ENCODE measurements at places on chromosomes 2 and 18. TPM values are rescaled to one million over a fixed set of nuclear protein-coding genes. Genes with fewer than 3 reads are reported as not detected.
A peak's percentile ranks its signal among the peaks of the same experiment; 100 is the strongest.

Gene EFHD1
- 14.5 TPM for total RNA-seq

- DNase-seq: no peak
- no peaks in the 10 kb centered on the region for H3K4me1 ChIP-seq
- H3K27me3 ChIP-seq: no peaks in the 10 kb centered on the region
- H3K4me3 ChIP-seq: no peak overlapping the region
Measured at GRCh38 chr2:175624785-175625184, 377.3 kb downstream of the LNPK start.

Gene ANKRD29
- total RNA-seq: 4.6 TPM

GRCh38 chr2:103875131-103875530 lies 978.8 kb upstream of the POU3F3 start:
- no peak overlapping the region for H3K27ac ChIP-seq
- DNase-seq: no peak
- no peaks in the 10 kb centered on the region for H3K27me3 ChIP-seq
- no peak overlapping the region for H3K4me3 ChIP-seq

Gene DLGAP1
- 0.73 TPM for total RNA-seq

- no peak within 1 kb of the TSS for H3K27ac ChIP-seq
- H3K36me3 ChIP-seq: no peaks in the 10 kb centered on the region
- H3K4me1 ChIP-seq: peaks cover 23% of the 10 kb centered on the region
- no peak within 1 kb of the TSS for H3K4me3 ChIP-seq
- peak; percentile 25 for DNase-seq
Measured at GRCh38 chr2:216632952-216633615, at the start of gene IGFBP2. IGFBP2 (plus strand) TSS chr2:216633420; CDS start chr2:216633524, 104 bp downstream.

DNA sequence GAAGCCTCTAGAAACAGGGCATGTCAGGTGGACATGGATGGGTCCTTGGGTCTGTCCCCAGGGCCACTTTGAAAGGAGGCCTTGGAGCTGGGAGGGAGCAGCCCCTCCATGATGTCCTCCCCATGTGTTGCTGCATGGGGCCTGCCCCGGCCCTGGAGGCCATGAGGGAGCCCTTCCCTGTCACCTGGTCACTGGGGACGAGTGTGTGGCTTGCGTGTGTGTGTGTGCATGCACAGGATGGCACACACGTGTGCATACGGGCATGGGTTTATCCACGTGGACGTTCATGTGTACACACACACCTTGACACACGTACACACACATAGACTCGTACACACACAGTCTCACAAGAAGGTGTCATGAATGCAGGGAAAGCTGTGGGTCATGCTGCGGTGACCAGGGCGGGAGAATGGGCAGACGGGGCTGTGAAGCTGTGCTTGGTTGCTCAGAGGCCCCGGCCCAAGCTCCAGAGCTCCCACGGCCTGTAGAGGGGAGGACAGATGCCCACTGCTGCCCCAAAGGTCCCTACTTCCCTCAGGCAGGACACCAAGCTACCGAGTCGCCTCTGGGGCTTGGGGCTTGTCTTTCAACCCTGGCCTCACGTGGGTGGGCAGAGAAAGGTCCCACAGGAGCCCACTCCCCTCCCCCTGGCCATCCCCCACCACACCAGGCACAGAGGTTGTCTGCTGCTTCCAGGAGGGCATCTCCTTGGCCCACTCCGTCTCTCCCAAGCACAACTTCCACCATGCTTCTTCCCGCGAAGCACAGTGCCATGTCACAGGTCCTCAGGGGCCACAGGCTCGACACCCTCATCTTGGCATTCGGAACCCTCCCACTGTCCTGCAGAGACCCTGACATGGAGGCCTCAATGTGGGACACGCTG lies 42.3 kb upstream of the GPC1 start:
- H3K27ac ChIP-seq: no peak overlapping the region
- H3K4me1 ChIP-seq: no peaks in the 10 kb centered on the region
- no peaks in the 10 kb centered on the region for H3K36me3 ChIP-seq
- no peaks in the 10 kb centered on the region for H3K27me3 ChIP-seq

Gene SERPINB7
- total RNA-seq: not detected

Gene ST8SIA3
- 0.39 TPM for total RNA-seq

DNA sequence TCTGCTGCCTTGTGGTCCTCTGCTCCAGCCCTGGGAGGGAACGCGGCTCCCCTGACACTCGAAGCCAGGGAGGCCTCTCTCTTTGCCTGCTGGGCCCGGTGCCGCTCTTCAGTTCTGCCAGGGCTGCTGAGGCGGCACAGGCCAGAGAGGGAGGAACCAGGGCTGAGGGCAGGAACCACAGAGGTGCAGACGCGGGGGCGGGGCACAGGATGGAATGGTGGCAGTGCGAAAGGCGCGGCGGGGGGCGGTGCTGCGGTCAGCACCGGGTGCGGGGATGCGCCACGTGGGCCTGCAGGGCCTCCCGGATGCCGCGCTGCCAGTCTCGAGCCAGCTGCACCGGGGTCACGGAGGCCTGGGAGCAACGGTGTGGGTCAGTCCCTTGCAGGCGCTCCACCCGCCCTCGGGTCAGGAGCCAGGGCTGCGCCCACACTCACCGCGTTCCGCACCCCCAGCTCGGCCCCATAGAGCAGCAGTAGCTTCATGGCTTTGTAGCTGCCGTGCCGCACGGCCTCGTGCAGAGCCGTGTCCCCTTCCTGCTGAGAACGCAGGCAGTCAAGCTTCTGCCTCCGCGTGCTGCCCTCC lies 4.4 kb downstream of the ANKRD23 start:
- H3K27ac ChIP-seq: no peak overlapping the region
- H3K27me3 ChIP-seq: no peaks in the 10 kb centered on the region
- DNase-seq: peak; percentile 84
- no peaks in the 10 kb centered on the region for H3K36me3 ChIP-seq
- peaks cover 9% of the 10 kb centered on the region for H3K4me1 ChIP-seq

GRCh38 chr2:99545066-99545465 lies 55.2 kb upstream of the REV1 start:
- no peaks in the 10 kb centered on the region for H3K4me1 ChIP-seq
- no peak overlapping the region for H3K4me3 ChIP-seq
- no peak for DNase-seq
- H3K27ac ChIP-seq: no peak overlapping the region

Gene SERPINB10
- not detected for total RNA-seq

Gene MYO3B
- total RNA-seq: 7.2 TPM

Gene VWC2L
- not detected for total RNA-seq

DNA sequence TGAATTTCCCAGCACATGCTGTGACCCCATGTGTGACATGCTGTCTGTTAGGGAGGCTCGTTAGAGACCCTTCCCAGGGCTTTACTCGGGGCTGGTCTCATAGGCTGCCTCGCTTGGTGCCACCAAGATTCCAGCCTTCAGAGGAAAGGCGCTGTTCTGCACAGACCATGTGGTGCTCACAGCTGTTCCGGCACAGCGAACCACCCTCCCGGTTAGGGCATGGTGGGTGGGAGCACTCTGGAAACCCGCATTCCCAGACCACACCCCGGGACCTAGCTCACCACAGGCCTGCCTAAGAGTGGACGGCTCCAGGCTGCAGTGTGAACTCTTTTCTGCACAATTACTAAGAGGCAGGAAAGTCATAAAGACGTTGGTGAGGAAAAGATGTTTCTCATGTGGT lies 112.0 kb downstream of the MBP start:
- H3K4me3 ChIP-seq: no peak overlapping the region
- no peaks in the 10 kb centered on the region for H3K27me3 ChIP-seq
- DNase-seq: no peak

- no peaks in the 10 kb centered on the region for H3K36me3 ChIP-seq
- no peak overlapping the region for H3K27ac ChIP-seq
- H3K4me3 ChIP-seq: no peak overlapping the region
- H3K4me1 ChIP-seq: no peaks in the 10 kb centered on the region
- H3K27me3 ChIP-seq: no peaks in the 10 kb centered on the region
Measured at GRCh38 chr2:189829102-189829833, 45.0 kb downstream of the PMS1 start.

DNA sequence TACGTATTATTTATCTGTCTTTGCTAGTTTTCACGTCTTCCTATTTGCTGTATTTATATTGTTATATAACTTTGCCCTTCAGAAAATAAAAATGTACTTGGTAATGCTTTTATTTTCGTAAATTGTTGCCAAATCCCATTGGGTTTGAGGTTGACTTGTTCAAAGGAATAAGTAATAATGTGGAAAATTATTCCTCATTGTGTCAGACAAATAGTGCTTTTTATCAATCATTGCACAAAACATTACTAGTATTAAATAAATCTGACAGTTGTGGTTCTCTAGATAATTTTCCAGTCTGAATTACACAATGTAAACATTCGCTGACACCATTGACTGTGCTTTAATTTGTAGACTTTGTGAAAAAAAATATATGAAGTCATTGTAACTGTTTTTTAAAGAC lies 798.3 kb upstream of the TMEFF2 start:
- H3K36me3 ChIP-seq: no peaks in the 10 kb centered on the region
- H3K27ac ChIP-seq: no peak overlapping the region
- DNase-seq: no peak
- H3K27me3 ChIP-seq: no peaks in the 10 kb centered on the region
- no peak overlapping the region for H3K4me3 ChIP-seq

DNA sequence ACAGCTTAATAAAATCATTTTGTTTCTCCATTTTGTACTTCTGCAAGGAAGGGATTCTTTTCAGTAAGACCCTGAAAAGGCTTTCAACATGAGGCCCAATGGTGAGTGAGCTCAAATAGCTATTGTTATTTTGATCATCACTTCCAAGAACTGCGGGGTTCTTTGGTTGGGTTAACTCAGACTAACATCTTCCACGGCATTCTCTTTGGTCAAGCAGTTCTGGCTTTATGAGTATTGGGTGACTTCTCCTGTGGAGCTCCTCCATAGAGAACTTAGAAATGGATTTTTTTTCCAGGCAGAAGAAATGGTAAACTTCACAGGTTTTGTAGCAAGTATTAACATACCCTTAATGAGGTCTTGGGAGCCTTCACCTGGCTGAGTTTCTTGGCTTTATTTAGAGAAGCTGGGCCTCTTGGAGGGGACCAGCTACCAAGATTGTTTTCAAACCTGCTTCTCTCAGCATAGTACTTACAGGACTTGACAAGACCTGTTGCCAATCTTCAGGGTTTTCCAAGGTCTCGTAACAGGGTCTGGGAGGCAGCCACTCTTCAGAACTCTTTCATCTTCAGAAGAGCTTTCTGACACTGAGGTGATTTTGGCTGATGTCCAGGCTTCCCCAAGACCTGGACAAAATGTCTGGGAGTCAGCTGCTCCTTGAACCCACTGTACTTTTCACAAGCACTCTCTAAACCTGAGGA lies 353.2 kb upstream of the ETAA1 start:
- no peak overlapping the region for H3K27ac ChIP-seq
- no peaks in the 10 kb centered on the region for H3K4me1 ChIP-seq
- no peak overlapping the region for H3K4me3 ChIP-seq
- no peaks in the 10 kb centered on the region for H3K36me3 ChIP-seq

Gene EGR4
- total RNA-seq: not detected

DNA sequence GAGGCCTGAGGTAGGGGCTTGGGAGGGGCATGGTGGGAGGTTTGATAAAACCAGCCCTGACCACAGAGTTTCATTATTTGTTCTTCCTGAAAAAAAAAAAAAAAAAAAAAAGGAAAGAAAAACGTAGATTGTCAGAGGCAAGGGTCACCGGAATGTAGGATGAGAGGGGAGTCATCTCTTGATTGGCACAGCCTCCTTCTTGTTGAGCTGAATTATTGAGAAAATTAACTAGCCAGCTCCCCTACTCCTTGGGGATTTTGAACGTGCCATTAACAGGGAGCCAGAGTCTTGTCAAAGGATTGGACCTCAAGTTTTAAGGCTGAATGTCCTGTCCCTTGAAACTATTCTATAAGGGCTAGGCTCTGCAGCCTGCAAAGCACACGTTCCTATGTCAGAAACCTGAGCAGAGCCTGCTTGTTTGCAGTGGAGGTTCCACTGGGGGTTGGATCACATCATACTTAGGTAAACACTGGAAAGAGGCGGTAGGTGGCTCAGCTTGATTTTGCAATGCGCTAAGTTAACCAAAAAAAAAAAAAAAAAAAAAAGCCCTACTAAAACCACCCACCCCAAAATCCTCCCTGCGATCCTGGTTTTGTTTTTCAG lies 2.3 kb downstream of the INHBB start:
- H3K4me3 ChIP-seq: no peak overlapping the region
- H3K27ac ChIP-seq: peak overlapping the region; percentile 86
- peaks cover 4% of the 10 kb centered on the region for H3K36me3 ChIP-seq
- H3K4me1 ChIP-seq: peaks cover 29% of the 10 kb centered on the region

DNA sequence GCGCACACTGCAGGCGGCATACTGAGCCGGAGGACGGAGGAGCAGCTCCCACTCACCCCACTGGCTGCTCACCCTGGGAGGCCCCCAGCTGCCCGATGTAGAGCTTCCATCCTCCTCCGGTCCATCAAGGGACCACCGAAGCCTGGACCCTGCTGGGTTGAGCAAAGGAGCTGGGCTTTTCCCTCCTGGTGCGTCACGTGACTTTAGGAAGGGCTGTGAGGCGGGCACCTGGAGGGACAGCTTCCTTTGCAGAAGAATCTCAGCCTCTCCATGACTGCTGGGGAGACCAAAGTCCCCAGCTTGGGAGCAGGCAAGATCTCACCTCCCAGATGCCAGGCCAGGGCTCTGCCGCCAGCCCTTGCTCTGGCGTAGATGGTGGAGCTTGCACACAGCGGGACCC lies 102.7 kb downstream of the TWIST2 start:
- no peaks in the 10 kb centered on the region for H3K36me3 ChIP-seq
- H3K27me3 ChIP-seq: no peaks in the 10 kb centered on the region
- no peaks in the 10 kb centered on the region for H3K4me1 ChIP-seq

- no peak overlapping the region for H3K27ac ChIP-seq
- no peaks in the 10 kb centered on the region for H3K36me3 ChIP-seq
- no peaks in the 10 kb centered on the region for H3K27me3 ChIP-seq
- H3K4me1 ChIP-seq: no peaks in the 10 kb centered on the region
Measured at GRCh38 chr18:72986103-72986502, 118.3 kb upstream of the NETO1 start.

Gene PAIP2B
- total RNA-seq: 8.6 TPM

Gene NR4A2
- 4.2 TPM for total RNA-seq

Gene CRACDL
- total RNA-seq: 9.3 TPM

Gene IL36A
- total RNA-seq: not detected

- H3K36me3 ChIP-seq: no peaks in the 10 kb centered on the region
- no peak overlapping the region for H3K4me3 ChIP-seq
- no peaks in the 10 kb centered on the region for H3K27me3 ChIP-seq
- no peak for DNase-seq
Measured at GRCh38 chr2:136798766-136799165, 33.4 kb downstream of the THSD7B start.

Gene MTCL1
- total RNA-seq: 2.4 TPM

DNA sequence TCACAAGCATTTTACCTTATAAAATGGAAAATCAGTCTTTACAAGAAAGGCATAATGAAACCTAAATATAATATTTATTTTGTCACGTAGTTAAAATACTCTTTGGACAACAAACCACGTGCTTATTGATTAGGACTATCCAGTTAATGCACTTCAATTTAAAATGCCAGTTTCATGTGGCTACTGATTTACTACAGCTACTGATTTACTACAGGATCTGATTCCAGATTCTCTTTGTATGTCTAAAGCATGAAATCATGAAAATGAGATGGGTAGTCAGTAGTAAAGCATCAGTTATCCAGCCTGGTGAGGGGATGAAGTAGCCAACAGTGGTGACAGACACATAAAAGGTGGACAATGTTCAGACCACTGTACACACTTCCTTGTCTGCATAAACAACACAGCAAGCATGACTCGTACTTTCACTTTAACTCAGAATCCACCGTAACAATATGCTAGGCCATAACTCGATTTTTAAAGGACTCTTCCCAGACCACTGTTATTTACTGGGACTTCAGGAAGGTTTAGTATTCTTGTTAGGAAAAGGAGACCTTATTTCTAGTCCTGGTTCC lies 24.9 kb downstream of the ACAA2 start:
- peaks cover 44% of the 10 kb centered on the region for H3K36me3 ChIP-seq
- no peak overlapping the region for H3K27ac ChIP-seq
- H3K4me1 ChIP-seq: peaks cover 10% of the 10 kb centered on the region
- no peak for DNase-seq
- H3K4me3 ChIP-seq: no peak overlapping the region

GRCh38 chr18:13386891-13387801 lies 168.6 kb downstream of the LDLRAD4 start:
- H3K27me3 ChIP-seq: no peaks in the 10 kb centered on the region
- H3K27ac ChIP-seq: no peak overlapping the region
- H3K4me1 ChIP-seq: peaks cover 52% of the 10 kb centered on the region
- H3K4me3 ChIP-seq: no peak overlapping the region
- no peaks in the 10 kb centered on the region for H3K36me3 ChIP-seq
- no peak for DNase-seq

All from thyroid gland (tissue), 4 donors.